ENCODE measurements at places on chromosomes 7 and 10.

GRCh38 chr10:33196710-33197491, 137.6 kb downstream of the NRP1 start:
- DNase-seq = no peak

GRCh38 chr7:128381161-128381821, 19.8 kb upstream of the PRRT4 start:
- peak; percentile 94 for DNase-seq

- DNase-seq = peak; percentile 75
Measured at GRCh38 chr10:73590881-73591799, at the start of gene USP54. USP54 (minus strand) TSS chr10:73591342; CDS start chr10:73575658, 15,684 bp downstream.

- no peak for DNase-seq
Measured at GRCh38 chr7:2074691-2075090, 158.1 kb downstream of the MAD1L1 start.

DNA sequence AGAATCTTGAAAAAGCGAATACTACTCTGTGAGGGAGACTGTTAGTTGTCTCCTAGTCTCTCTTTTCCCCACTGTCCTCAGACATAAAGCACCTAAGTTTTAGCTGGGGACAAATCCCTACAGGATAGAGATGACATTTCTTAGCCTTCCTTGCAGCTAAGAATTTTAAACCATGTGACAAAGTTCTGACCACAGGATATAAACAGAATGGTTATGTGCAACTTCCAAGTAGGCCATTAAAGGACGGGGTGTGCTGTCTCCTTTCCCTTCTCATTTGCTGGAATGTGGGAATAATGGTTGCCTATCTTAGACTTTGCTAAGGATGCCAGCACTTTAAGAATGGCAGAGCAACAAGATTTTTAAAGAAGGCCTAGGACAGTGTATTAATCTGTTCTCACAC, 74.9 kb upstream of the PRPS1L1 start:
- DNase-seq = no peak

GRCh38 chr10:133329491-133330202, 7.0 kb downstream of the CALY start:
- DNase-seq = peak; percentile 95

- DNase-seq = peak; percentile 19
Measured at GRCh38 chr10:49747303-49747646, 14.8 kb downstream of the OGDHL start.

GRCh38 chr7:28739826-28740225, 218.3 kb downstream of the TRIL start:
- DNase-seq = peak; percentile 22

GRCh38 chr10:4283846-4284610, 499.0 kb upstream of the KLF6 start:
- DNase-seq = no peak

All from H7 (cell line).